AG10803 (cell line): ENCODE measurements at places on chromosomes 1 and 21.

DNA sequence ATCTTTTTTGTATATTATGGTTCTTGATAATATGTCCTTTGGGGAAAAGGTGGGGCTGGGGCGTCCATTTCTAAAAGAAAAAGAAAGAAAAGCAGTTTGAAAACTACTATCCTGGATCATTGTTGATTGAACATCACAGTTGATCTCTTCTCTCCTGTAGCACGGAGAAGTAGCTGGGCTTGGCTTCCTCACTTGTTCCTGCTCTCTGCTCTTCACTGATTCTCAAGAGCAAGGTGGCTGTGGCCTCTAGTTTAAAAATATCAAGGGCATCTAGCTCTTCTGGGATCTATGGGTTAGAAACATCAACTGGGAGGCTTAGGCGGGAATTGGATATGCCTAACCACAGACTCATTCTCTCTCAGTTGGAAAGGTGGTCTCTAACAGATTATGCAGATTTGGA is 38.1 kb upstream of the EPHA8 start:
- no peak for DNase-seq

DNA sequence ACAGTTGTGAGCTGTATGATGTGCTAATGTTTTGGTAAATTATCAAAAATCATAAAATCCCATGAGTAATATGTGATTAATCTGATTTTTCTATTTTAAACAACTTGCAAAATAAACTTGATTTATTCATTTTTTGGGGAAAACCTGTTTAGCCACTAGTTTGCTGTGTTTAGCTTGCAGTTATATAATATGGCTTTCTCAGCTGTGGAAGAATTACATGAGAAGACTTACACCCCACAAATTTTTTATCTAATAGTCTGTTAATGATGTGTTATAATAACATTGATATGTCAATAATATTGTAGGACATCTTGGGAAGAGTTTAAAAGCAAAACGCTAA is 2.4 kb upstream of the ERRFI1 start:
- no peak for DNase-seq

DNA sequence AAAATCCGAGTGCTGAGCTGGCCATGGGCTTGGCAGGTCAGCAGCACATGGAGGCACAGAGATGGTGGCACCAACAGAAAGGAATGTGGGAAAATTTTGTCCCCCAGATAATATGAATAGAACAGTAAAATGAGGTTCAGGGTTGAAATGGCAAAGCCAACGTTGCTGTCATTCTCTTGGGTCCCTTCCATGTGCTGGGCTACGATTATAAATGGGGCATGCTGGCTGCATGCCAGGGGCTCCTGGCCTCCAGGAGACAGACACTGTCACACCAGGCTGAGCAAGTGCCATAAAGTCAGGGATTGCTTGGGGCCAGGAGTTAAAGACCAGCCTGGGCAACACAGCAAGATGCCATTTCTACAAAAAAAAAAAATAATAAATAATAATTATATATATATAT is 77.1 kb downstream of the TOMM20 start:
- no peak for DNase-seq

DNA sequence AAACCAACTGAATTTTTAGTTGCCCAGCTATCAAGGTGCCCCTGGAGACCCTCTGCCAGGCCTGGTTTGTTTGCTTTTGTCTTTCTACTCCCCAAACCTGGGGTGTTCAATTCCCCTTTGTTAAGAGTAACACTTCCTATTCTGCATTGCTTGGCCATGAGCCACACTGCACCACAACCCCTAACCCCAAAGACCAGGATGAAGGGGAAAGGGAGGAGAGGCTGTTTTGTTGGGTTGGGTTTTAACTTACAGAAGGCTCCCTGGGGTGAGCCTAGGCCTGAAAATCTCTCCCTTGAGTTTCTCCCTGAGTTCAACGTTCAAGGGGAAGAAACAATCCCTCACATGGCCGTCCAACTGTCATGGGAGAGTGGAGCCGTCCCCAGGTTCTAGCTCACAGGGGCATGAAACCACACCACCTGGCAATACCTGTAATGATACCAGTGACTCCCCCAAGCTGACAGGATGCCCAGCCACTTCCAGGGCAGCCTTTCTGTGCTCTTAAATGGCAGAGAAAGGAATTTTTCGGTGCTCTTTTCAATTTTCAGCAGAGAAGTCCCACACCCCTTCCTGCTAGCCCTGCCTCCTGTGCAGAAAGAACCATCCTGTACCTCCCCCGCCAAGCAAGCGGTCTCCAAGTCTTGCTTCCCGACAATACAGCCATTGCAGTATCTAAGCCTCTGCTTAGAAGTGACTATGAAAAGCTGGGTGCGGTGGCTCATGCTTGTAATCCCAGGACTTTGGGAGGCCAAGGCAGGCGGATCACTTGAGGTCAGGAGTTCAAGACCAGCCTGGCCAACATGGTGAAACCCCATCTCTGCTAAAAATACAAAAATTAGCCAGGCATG is 14.9 kb downstream of the SLC45A3 start:
- no peak for DNase-seq

DNA sequence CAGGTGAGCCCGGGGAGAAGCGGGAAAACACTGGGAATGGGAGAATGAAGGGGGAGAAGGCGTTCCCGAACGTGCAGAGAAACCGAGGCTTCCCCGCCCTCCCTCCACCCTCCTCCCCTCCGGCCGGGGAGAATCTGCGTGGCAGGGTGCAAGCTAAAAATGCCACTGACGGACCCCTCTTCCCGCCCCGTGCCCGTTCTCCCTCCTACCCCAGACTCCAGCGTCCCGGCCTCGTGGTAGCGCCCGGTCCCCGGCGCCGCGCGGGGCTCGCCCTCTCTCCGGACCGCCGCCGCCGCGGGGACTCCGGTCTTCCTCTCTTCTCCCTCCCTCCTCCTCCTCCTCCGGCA is 81.6 kb upstream of the AK4 start:
- no peak for DNase-seq
